ENCODE measurements at places on chromosomes 12 and 14.

DNA sequence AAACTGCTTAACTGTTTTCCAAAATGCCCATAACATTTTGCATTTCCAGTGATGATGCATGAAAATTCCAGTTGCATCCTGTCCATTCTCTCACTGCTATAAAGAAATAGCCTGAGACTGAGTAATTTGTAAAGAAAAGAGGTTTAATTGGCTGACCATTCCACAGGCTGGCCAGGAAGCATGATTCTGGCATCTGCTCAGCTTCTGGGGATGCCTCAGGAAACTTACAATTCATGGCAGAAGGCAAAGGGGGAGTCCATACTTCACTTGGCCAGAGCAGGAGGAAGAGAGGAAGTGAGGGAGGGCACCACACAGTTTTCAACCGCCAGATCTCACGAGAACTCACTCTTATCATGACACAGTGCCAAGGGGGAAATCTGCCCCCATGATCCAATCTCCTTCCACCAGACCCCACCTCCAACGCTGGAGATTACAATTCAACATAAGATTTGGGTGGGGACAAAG, 18.2 kb upstream of the CLEC2D start:
- DNase-seq = no peak

DNA sequence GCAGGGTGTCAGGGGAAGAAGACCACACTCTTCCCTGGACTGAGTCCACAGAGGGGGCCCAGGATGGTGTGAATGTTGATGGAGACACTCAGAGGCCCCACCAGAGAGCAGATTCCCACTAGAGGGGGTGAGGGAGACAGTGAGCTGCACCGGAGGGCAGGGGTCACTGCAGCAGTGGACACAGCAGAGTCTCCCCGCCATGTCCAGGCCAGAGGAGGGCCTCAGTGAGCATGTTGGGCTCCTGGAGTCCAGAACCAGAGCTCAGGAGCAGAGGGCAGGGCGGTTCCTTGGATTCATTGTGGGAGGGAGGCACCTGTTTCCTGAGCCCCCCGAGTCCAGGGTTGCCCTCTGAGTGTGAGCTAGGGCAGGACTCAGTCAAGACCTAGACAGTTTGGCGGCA, 1.8 kb upstream of the KRT82 start:
- no peak for DNase-seq

- DNase-seq = no peak
These were observed 87.1 kb downstream of the FBXL14 start for GRCh38 chr12:1507308-1507707.

DNA sequence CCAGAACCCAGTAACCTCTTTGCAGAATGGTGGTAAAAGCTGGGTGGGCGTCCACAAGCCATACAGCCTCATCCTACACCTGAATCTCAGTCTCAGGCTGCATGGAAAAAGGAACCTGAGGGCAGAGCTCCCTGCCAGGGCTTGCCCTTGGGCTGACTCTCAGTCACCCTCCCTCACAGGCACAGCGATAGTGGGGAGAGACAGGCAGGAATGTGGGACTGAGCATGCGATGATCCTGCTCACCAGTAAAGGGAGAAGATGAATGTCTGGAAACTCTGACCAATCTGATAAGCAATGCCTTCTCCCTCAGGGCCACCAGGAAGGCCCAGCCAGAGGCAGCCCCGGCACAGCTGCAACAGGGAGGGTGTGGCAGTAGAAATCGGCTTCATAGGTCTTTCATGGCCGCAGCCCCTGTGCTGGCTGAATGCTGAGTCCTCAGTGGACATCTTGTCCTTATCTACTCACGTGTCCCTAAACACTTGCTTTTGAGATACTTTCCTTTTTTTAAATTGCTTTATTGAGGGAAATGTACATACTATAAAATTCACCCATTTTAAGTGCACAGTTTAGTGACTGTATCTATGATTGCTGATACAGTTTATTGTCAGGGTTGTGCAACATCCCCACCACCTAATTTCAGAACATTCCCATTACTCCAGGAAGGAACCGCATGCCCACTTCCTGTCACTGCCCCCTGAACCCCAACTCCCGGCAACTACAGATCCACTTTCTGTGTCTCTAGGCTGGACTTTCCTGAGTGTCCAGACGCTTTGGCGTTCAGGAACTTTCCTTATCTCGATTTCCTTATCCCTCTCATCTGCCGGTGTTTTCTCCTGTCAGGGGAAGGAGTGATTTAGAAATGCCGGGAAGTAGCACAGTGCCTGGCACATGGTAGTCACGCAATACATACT, 258.1 kb downstream of the PCNX1 start:
- DNase-seq = no peak

GRCh38 chr14:76754586-76754985, 6.7 kb upstream of the VASH1 start:
- no peak for DNase-seq

DNA sequence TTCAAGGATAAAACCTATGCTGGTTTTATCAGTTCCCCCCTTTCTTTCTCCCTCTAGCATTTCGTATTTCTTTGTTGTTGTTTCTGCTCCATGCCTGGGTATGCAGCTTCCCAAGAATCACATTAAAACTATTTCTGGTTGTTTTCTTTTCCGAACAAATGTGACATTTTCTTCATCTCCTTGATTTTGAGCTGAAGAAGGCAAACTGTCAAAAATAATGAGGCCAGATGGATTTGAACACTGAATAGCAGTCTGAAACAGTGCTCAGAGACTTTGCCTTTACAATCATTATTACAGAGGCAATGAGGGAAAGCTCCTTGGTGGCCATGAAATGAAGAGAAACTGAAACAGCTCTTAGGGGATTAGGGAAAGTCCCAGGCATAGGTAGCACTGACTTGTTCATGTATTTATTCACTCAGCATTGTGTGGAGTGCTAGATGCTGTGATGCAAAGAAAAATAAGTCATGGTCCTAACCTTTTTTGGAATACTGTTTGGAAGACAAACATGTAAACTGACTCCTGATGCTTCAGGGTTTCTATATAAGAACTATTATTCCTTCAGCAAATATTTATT, 319.5 kb downstream of the FUT8 start:
- DNase-seq = no peak

DNA sequence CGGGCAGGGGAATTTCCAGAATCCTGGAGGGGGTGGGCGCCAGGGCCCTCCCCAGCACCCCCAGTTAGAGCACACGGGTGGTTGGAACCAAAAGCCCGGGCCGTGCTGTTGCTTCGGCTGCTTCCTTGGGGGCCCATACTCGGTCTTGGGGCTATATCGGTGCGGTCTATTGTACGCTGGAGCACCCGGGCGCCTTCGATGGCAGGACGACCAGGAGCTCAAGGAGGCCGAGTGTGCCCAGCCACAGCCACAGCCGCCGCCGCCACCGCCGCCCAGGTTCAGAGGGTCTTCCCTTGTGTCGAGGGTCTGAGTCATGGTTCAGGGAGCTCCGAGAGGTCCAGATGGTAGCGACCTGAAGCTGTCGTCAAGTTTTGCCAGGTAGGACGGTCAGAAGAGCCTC, 548 bp downstream of the CCER1 start:
- DNase-seq = no peak

GRCh38 chr12:88145567-88146505, 3.7 kb downstream of the TMTC3 start:
- no peak for DNase-seq

DNA sequence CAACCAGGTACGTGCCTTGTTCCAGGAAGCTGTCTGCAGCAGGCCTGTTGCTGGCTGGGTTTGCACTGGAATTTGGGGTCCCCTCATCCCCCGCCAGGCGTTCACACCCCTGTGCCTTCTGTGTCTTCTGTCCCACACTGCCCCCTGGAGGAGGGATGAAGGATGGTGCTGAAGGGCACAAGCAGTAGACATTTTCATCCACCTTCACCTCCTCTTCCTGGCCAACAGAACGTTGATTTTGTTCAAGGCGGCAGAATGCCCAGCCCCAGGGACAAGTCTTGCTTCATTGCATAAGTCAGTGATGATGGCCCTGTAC, 122.1 kb downstream of the CALM1 start:
- DNase-seq = peak; percentile 47

DNA sequence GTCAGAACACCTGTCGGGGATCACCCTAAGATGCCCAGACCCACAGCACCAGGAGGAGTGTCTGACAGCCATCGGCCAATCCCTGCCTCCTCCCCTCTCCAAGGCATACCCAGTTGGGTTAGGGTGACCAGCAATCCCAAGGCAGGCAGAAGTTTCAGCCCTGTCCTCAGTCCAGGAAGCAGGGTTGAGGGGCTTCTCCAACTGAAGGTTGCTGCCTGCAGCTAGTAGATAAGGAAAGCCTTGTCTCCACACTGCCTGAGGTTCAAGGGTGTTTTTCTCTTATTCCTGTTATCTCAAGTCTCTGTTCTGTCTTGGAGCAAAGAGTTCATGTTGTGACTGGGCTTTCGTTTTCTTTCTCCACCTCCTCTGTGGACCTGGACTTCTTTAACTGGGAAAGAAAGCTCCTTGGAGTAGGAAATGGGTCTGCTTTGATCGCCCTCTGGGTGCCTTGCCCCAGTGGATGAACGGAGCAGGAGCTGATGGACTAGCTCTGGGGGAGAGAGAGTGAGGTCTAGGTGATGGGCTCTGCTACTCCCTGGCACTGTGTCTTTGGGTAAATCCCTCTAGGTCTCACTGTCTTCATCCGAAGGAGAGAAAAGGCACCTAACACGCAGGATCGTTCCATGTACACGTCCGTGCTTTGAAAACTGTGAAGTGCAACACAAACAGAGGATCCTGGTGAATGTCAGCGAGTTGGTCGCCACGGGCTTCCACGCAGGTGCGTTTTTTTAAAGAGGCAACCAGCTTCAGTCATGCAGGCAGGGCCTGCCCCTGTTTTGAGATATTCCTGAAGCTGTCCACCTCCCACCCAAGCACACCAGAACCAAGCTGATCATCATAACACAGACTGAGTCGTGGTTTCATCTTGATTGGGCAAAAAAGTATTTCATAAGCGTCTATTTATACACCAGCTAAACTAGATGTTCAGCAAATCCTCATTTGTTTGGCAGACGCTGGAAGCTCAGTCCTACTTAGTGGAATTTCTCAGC, 52.5 kb upstream of the FOXN3 start:
- DNase-seq = no peak

DNA sequence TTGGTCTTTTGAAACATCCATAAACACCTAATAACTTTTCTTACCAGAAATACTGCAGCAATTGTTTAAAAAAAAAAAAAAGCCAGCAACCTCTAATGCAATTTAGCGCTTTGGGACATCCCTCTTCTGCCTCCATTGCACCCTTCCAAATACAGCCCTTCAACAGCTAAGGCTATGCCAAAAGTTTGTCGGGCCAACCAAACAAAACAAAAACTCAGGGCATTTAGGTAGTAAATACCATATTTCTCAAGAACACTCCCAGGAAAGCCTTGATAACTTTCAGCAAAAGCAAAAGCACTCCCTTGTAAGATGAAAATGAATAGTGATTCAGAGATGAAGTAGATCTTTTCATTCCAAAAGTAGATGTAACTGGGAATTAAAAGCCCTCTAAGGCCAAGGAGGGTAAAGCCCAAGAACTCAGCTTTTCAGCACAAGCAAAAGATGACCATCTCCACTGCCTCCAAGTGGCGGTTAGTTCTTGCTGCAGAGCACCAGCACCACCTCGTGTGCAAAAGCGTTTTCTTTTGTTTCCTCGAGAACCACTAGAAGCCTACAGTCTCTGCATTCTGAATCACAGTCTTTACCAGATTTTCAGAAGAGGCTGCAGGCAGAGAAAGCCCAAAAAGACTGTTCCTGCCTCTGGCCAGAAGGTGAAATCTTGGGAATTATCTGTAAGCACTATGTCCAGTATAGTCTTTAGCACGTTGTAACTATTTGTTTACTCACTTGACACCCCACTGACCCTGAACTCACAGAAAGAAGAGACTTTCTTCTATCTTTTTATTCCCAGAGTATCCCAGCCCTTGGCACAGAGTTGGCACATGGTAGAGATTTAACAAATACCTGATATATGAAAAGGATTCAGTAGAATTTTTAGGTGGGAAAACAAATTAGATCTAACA, 53.1 kb downstream of the SIX6 start:
- no peak for DNase-seq

DNA sequence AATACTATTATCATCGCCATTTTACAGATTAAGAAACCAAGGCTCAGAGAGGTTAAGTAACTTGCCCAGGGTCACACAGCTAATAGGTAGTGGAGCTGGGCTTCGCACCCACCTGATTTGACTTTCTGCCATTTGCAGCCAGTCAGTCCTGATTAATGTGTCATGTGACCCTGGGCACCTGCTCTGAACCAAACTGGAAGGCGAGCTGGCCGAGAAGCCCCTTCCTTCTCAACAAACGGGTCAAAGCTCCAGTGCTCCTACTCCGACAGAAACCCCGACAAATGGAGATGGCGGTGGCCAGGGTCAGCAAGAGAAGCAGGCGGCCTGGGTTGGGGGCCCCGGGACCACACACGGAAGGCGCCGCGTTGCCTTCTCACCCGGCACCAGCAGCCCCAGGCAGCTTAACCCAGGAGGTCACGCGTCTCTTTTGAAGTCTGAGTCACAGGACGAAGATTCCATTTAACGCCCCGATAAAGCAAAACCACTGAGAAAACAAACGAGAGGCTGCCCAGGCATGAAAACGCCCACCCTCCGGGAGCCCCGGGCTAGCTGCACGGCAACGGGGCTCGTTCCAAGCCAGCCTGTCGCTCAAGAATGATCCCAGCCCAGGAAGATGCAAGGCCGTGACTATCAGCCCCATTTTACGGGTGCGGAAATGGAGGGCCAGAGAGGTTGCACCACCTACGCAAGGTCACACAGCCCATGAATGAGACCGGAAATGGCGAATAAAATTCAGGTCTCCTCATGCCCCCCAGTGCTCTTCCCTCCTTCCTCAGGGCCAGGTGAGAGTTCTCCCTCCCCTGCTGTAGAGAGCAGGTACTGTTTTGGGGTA, 124.8 kb downstream of the SCARB1 start:
- DNase-seq = no peak

DNA sequence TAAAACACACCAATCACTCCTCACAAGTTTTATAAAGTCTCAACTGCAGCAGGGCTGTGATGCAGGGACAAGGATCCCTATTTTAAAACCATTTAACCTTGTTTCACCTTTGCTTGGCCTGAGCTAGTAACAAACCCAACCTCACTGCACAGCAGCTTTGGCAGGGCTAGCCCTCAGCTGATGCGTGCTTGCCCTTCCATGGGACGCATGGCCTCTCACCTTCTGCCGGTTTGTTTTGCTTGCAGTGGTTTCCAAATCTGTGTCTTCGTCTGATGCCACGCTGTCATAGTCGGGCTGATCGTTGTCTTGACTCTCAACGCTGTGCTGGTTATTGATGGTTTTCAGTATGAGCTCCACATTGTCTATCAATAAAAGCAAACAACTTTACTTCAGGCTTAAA, 43.3 kb downstream of the GIT2 start:
- no peak for DNase-seq

DNA sequence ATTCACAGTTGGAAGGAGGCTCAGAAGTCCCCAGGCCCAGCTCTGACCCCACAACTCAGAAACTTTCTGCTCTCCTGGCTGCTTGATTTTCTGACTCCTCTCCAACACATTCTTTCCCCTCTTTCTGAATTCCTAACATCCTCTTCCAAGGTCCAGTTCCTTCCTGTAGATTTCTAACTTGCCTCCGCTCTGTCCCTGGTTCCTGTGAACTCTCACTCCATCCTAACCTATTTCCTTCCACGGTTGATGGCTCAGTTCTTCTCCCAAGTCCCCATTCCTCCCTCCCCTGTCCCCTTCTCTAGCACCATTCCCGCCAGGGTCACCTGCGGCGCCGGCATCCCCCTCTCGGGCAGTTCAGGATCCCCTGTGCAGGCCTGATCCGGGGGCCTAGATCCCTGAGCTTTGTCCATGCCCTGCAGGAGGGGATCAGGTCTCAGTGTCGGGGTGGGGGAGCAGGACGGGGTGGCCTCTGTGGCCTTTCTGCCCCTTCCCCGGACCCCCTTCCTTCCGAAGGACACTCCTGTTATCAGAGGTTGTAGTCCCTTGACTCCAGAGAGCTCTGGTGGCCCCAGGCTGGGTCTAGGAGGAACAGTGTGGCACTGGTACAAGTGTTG, 6.0 kb upstream of the SLC22A17 start:
- no peak for DNase-seq

GRCh38 chr12:902581-902980, 46.9 kb downstream of the RAD52 start:
- no peak for DNase-seq
